ENCODE measurements at places on chromosomes 3 and 15.

DNA sequence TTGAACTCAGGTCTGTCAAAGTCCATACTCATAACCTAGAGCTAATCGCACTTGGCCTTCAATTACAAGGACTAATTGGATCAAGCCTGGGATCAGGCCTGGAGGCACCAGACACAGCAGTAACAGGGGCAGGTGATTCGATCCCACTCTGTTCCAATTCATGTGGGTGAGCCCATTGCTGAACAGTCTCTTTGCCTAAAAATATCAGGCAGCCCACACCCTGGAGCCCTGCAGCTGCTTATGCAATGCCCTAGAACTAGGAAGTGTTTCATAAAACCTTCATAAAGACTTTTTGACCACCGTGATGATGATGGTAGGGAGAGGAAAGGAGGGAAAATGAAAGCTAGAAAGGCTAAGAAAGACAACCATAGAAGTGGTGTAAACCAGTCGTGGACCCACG lies 47.8 kb upstream of the NEO1 start:
- no peak for DNase-seq

DNA sequence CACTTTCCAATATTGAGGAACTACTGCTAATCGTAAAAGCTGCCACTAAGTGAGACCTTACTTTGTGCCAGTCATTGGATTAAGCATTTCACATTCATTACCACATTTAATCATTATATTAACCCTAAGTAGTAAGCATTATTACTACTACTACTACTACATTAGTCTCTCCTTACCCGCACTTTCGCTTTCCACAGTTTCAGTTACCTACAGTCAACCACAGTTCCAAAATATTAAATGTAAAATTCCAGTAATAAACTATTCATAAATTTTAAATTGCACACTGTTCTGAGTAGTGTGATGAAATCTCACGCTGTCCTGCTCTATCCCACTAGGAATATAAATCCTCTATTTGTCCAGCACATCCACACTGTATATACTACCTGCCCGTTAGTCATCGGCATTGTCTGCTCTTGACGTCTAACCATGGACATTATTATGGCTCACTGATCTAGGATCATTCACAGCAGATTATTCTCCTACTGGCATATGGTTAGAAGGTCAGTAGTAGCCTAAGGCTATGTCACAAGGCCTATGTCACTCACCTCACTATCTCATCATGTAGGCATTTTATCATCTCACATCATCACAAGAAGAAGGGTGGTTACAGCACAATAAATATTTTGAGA lies 121.1 kb downstream of the GSK3B start:
- no peak for DNase-seq

DNA sequence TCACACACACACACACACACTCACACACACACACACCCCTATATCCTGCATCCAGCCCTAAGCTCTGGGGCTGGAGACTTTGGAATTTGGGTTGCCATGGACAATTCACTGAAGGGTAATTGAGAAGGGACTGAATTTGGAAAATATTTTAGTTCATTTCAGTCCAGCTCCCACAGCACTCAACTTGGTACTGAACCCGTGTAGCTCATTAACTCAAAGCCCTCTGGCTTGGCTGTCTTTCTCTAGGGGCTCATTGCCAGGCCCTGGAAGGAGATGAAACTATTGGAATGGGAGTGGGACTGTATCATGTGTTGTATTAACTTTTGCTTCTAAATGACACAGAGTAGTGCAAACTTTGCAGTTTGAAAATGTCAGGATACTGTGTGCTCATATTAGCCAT lies 157.3 kb downstream of the EPHB1 start:
- no peak for DNase-seq

DNA sequence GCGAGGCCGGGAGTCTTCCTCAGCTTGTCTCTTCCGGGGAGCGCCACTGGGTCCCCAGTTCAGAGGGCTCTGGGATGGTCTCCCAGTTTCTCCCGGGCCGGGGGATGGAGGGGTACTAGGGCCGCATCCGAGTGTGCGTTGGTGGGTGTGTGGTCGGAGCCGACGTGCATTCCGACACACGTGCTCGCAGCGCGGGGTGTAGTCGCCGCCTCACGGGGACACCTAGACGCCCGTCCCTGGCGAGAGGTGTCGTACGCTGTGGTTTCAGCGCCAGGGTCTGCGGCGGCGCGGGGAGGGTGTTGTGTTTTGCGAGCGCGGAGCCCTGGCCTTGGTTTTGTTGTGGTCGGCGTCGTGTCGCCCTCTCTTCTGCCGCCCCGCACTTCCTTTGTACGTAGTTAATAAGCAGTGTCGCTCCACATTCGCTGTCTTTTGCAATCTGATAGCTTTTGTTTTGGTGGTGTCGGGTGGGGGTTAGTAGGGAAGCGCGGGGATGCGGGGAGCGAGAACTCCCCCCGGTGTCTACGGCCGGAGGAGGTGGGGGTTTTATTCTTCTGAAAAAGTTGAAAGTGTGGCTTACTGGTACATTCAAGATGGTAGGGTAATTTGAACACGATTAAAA lies 2.2 kb downstream of the IGF1R start:
- DNase-seq = peak; percentile 76

GRCh38 chr3:151538456-151539393 lies 77.9 kb upstream of the IGSF10 start:
- peak; percentile 75 for DNase-seq

GRCh38 chr3:124972457-124972856 lies 37.9 kb upstream of the MUC13 start:
- no peak for DNase-seq

DNA sequence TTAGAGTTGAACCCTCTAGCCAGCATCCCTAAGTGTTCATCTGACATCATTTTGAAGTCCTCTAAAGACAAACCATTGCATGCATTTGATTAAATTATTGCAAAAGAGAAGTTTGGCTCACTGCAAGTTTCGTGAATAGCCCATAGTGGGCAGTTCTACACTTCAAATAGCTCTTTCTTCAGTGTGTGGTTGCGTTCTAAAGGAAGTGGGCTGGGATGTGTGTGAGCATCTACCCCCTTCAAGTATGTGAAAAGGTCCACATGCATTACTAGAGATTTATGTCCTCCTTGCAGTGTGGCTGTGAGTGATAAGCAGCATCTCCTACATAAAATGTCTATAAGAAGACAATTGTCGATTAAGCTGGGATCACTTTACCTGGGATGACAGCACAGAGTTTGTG lies 54.6 kb downstream of the SST start:
- DNase-seq = no peak

DNA sequence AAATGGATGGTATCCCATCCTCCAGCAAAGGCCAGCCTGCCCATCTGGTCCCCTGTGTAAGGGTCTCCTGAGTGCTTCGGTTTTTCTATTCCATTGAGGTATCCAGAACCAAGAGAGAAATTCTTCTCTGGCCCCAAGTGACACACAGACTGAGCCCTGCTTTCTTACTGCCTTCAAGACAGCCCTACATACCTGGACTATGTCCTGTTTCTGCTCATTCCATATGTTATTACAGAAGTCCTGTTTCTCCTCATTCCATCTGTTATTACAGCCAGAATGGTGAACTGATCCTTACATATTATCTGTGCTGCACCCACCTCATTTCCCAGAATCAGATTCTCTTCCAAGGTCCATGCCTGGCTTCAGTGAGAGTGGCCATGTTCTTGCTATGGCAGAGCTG lies 115.2 kb downstream of the DCLK3 start:
- no peak for DNase-seq

DNA sequence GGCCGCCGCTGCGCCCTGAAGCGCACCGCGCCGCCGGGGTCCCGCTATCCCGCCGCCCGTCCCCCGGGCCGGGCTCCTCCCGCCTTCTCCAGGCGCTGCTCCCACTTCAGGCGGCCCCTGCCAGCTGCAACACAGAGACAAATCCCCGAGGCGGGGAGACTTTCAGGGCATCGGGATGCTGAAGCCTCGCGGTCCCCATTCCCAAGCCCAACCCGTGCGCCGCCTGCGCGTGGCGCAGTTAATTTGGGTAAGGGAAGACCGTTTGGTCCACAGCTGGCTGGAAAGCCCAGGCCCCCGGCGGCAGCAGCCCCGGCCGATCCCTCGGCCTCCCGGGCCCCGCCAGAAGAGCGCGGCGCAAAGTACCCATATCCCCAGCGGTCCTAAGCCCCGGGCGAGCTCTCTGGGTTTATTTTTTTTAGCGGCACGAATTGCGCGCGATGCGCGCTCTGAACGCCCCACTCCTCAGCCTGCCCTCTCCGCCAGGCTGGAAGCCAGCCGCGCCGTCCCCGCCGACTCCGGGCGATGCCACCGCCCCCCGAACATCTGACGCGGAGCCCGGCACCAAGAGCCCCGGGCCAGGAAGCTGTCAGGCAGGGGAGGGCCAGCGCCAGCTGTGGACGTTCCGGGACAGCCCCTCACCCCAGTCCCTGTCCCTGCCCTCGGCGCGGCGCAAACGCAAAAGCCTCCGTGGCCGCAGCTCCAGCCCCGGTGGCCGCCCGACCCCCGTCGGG lies 517 bp downstream of the FBN1 start:
- DNase-seq = peak; percentile 81

DNA sequence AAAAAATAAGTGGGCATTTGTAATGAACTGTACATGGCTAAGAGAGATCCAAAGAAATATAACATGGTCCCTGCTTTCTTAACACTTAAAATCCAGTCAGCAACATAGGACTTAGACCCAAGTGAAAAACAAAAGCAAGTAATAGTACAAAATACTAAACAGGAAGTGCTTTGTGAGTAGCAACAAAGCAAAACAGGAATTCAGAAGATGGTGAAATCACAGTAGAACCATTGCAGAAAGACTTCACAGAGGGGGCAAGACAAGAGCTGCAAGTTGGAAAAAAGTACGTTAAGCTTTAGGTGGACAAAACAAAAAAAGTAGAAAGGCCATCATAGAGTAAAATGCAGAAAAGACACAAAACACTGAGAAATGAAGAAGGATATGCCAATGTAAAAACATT lies 116.0 kb downstream of the TBC1D5 start:
- DNase-seq = no peak

- DNase-seq = no peak
Observed at GRCh38 chr3:193921465-193921864, 214.5 kb upstream of the HES1 start.

GRCh38 chr15:74776821-74777768 lies 4.8 kb upstream of the CSK start:
- DNase-seq = no peak

- peak; percentile 68 for DNase-seq
Observed at GRCh38 chr3:153221748-153222162, 59.7 kb downstream of the RAP2B start.

- no peak for DNase-seq
Observed at GRCh38 chr15:80796407-80796806, 17.2 kb downstream of the CEMIP start.

DNA sequence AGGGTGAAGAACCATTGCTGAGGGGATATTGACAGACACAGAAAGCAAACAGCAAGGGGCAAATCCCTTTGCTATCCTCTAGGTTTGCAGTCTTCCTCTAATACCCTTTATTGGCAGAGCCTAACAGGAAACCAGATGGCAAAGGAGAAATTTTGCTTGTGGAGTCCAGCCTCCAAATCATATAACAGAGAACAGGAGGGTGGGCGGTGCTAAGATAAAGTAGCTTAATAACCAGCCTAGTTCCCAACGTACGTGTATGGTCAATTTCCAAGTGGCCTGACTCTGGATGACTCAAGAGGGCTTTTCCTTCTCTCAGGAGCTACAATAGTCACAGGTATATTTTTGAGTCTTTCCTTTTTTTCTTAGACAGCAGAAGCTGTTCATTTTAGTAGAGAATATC lies 404.5 kb downstream of the PDCD6IP start:
- DNase-seq = no peak

GRCh38 chr15:66936109-66936860 lies 129.1 kb upstream of the SMAD3 start:
- peak; percentile 28 for DNase-seq

GRCh38 chr15:75785771-75786574 lies 57.3 kb upstream of the UBE2Q2 start:
- DNase-seq = no peak

GRCh38 chr3:156720826-156721225 lies 46.4 kb downstream of the TIPARP start:
- DNase-seq = no peak

GRCh38 chr15:94638183-94638582 lies 406.8 kb downstream of the MCTP2 start:
- DNase-seq = no peak

DNA sequence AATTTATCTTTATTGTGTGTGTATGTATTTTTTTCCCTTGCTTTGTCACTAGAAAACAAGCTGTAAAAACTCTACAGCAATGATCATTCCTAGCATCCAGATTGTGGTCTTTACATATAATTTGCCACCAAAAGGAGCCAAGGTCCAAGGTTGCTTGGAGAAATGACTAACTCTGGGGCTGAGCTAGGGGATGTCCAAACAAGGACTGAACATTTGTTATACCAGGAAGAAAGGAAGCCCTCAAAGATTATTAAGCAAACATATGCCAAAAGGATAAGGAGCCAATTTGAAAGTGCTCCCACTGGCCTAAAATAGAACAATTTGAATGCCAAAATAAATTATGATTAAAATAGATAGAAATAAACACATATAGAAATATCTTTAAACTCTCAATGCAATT lies 293.3 kb downstream of the ZIC1 start:
- no peak for DNase-seq

- no peak for DNase-seq
Observed at GRCh38 chr15:88902221-88902835, 7.0 kb upstream of the HAPLN3 start.

GRCh38 chr3:29465836-29466235 lies 185.0 kb downstream of the RBMS3 start:
- DNase-seq = no peak

GRCh38 chr15:69657626-69658025 lies 205.0 kb downstream of the RPLP1 start:
- DNase-seq = no peak

GRCh38 chr15:81293728-81294515 lies 30.0 kb downstream of the STARD5 start:
- peak; percentile 58 for DNase-seq

GRCh38 chr3:156787926-156788663 lies 38.1 kb upstream of the LEKR1 start:
- DNase-seq = no peak

GRCh38 chr3:153970741-153971347 lies 150.3 kb upstream of the ARHGEF26 start:
- no peak for DNase-seq

GRCh38 chr3:125257536-125257935 lies 45.0 kb upstream of the SLC12A8 start:
- DNase-seq = no peak

- DNase-seq = no peak
Observed at GRCh38 chr15:98169551-98169950, 209.0 kb downstream of the ARRDC4 start.

DNA sequence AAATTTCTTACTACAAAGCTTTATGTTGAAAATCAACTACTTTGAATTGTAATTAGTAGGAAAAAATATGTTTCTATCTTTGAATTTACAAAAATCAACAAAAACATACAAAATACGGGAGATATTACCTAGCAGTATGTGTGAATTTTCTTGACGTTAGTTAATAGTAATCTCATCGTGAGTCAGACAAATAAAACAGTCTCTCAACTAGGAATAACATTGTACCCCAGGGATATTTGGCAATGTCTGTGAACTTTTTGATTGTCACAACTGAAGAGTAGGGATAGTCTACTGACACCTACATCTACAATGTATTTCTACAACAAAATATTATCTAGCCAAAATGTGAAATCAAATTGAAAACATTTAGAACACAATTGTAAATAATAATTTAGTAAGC lies 250.3 kb downstream of the POLQ start:
- DNase-seq = no peak
